AML-193 (cell line): ENCODE measurements at places on chromosomes 6 and 20.

GRCh38 chr20:58688840-58689239 is 3.8 kb upstream of the NPEPL1 start:
- DNase-seq, result no peak

GRCh38 chr20:38514947-38515346 is 42.3 kb downstream of the RALGAPB start:
- no peak for DNase-seq

- DNase-seq, result no peak
These were observed 22.1 kb downstream of the RUNX2 start for GRCh38 chr6:45350186-45350710.

DNA sequence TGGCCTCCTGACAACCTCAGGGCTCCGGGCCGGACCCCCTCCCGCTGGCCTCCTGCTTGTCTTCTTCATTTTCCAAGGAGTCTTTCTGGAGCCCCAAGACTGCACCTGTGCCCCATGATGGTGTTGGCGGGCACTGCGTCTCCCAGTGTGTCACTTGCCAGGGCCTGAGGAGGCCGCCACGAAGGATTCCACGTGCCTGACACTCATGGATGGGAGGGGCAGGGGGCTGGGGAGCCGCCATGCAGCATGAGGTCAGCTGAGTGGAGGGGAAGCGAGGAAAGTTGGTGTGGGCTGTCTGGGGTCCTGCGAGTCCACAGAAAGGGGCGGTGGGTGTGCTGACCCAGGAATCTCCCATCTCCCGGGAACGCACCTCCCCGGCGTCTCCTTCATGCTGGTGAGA is 165.7 kb downstream of the SMOC2 start:
- DNase-seq, result no peak

DNA sequence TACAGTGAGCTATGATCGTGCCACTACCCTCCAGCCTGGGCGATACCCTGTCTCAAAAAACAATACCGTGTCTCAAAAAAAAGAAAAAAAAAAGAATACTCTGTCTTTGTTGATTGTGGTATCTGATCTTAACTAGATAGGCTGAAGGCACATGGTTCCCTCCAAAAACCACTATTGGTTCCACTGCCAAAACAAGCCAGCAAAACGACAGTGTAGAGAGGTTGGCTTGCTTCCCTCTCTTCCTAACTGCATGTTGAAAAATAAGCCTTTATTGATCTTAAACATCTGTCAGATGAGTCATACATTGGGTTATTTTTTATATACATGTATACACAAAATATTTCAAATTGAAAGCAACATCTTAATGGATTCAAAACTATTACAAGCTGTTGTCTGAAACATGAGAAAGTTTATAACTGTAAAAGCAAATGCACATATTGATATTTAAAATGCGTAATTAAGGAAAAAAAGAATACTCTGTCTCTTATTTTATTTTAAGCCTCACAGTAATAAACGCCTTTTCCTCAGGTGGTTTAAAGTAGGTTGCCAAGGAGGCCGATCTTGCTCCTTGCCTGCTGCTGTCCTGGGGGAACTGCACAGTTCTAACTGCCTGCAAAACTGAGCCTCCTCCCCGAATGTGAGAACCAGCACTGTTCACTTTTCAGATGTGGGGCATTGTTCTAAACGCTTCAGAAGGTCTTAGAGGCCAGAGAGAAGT is 7.0 kb upstream of the NINL start:
- DNase-seq, result no peak

DNA sequence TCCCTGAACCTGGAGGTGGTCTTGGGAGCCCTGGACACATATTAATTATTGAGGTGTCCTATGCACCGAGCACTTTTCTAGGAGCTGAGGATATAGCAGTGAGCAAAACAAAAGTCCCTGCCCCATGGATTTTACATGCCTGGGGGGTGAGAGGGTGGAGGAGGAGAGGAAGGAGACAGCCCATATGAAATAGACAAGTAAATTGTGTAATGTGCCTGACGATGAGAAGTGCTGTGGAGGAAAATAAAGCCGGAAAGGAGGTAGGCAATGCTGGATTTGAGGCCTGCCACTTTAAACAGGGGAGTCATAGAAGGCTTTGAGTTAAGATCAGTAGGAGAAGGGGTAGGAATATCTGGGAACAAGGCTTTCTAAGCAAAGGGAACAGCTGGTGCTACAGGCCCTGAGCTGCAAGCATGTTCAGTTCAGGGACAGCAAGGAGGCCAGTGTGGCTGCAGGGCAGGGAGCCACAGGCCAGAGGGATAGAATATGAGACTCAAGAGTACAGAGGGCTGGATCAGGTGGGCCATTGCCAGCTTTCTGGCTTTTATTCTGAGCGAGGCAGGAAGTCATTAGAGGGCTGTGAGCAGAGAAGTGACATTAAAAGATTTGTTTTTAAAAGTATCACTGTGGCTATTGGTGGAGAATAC is 19.1 kb upstream of the MYLIP start:
- no peak for DNase-seq

GRCh38 chr20:48814633-48815032 is 13.2 kb downstream of the PREX1 start:
- no peak for DNase-seq
